ENCODE measurements at places on chromosomes 3 and 15. TPM values are rescaled to one million over a fixed set of nuclear protein-coding genes. Genes with fewer than 3 reads are reported as not detected.

GRCh38 chr3:64109438-64109837 lies 86.1 kb upstream of the PSMD6 start:
- DNase-seq: no peak

DNA sequence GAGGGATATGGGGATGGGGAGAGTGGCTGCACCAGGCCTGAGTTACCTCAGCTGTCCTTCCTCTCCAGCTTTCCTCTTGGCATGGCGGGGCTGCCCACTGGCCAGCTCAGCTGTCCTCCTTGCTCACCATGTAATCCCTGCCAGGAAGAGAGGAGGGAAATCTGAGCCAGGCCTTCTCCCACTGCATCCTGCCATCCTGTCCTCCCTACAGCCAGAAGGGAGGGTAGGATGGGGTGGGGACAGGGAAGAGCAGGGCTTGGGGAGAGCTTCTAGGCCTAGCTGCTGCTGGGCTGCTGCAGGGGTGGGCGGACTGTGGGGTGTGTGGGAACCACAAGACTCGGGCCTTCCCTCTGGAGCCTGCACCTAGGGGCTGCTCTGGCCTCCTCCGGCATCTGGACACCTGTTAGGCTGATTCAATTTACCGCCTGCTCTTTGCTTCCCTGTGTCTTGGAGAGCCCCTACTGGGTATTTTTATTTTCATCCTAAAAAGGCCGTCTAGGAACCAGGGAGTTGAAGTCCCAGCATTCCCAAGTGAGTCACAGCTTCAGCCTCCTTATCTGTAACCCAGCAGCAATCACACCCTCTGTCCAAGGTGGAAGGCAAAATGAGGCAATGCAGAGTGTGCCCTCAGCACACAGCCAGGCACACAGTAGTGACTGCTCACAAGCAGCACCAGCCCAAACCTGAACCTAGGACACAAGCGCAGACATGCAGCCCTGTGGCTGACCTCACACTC lies 13.1 kb upstream of the KY start:
- no peak for DNase-seq

Gene TIMP4
- not detected for polyA plus RNA-seq

GRCh38 chr15:96585484-96586386 lies 255.2 kb downstream of the NR2F2 start:
- DNase-seq: peak; percentile 40

Gene RBP2
- polyA plus RNA-seq: not detected

- no peak for DNase-seq
Observed at GRCh38 chr3:135154186-135154585, 359.1 kb downstream of the EPHB1 start.

DNA sequence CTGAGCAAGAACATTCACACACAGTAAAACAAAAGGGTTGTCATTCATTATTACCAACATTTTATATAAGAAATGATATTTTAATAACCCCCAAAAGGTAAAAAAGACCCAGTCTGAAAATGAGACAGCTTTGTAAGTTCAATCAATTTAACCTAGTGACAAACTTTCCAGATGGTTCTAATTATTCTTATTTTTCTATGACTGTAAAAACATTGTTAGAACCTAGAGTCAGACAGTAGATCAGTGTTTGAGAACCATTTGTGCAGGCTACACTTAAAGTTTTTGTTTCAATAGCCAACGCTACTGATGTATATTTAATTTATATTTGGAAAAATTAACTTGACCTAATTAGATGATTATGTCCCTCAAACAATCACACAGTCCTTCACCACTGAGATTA lies 708.4 kb upstream of the CBLB start:
- DNase-seq: no peak

GRCh38 chr3:51436998-51437639 lies 46.0 kb downstream of the RBM15B start:
- DNase-seq: no peak

GRCh38 chr15:41965441-41966413 lies 6.6 kb downstream of the EHD4 start:
- no peak for DNase-seq

- DNase-seq: peak; percentile 55
Observed at GRCh38 chr3:30693470-30694120, 87.2 kb downstream of the TGFBR2 start.

DNA sequence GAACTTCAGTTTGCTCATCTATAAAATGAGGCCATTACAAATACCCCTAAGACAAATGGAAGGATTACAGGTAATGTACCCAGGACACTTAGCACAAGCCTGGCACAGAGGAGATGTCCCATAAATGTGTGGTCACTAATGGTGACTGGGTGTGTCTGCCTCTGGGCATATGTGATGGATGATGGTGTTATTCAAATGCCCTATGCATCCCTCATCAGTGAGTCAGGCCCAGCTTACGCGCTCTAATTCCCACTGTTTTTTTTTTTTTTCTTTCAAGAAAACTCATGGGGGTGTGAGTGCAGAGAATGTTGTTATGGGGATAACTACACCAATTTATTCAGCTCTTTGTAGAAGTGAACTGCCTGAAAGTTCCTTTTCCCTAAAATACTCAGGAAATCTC lies 23.6 kb upstream of the KIF23 start:
- no peak for DNase-seq

DNA sequence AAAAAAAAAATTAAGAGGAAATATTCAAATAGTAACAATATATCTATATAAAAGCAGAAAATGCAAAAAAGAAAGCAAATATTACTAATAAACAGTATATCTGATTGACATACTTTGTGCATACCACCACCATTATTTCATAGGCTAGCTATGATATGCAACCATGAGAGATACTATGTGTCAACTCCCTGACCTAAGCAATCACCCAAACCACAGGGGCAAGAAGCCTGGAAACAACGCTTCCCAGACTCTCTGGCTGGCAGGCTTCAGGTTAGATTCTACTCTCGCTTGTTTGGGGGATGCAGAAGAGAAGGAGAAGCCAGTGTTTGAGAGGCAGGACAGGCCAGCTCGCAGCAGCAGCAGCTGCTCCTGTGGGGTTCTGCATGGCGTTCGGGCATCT lies 169.3 kb upstream of the TPM1 start:
- no peak for DNase-seq

DNA sequence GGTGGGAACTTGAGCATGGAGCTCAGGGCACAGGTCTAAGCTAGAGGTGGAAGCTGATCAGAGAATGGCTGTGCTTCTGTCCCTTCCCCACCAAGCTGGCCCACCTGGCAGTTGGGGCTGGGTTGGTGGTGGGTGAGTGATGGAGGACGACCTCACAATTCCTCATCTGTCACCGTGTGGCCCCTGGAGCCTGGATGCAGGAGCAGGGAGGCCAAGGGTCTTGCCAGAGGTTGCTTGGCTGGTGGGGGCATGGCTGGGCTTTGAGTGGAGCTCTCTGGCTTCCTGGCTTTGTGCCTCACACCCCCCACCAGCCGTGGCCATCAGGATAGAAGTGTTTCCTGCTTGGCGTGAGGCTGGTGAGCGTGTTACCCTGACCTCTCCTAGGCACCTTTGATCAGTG lies 36.0 kb downstream of the FBLN2 start:
- DNase-seq: no peak

- no peak for DNase-seq
Observed at GRCh38 chr15:67508407-67508806, 12.5 kb upstream of the C15orf61 start.

DNA sequence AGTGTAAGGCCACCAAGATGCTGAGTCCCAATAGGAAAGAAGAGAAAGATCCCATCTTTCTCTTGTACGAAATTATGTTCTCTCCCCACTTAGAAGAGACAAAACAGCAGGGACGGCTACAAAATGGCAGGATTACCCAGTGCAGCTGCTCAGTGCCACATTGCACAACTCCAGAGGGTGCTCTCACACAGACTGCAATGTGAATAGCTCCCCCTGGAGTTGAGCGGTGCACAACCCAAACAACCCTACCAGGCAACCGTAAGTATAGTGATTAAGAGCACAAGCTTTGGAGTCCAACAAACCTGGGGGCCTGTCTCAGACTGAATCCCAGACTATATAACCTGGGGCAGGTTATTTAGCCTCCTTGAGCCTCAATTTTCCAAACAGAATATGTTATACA lies 3.1 kb upstream of the BHLHE40 start:
- DNase-seq: peak; percentile 56

- no peak for DNase-seq
Observed at GRCh38 chr3:148205977-148206376, 491.7 kb upstream of the AGTR1 start.

Gene CCR9
- not detected for polyA plus RNA-seq

GRCh38 chr3:10273702-10274305 lies 18.9 kb downstream of the GHRL start:
- no peak for DNase-seq

Gene RYK
- 36.2 TPM for polyA plus RNA-seq

- DNase-seq: no peak
Observed at GRCh38 chr15:95298729-95299128, 1031.8 kb upstream of the NR2F2 start.

Gene PRR23A
- polyA plus RNA-seq: not detected

GRCh38 chr3:114308830-114309229 lies 15.0 kb downstream of the TIGIT start:
- DNase-seq: no peak

- DNase-seq: peak; percentile 20
Observed at GRCh38 chr15:52680041-52680391, 828 bp upstream of the ATOSA start.

GRCh38 chr15:30943654-30944335 lies 40.1 kb downstream of the FAN1 start:
- no peak for DNase-seq

DNA sequence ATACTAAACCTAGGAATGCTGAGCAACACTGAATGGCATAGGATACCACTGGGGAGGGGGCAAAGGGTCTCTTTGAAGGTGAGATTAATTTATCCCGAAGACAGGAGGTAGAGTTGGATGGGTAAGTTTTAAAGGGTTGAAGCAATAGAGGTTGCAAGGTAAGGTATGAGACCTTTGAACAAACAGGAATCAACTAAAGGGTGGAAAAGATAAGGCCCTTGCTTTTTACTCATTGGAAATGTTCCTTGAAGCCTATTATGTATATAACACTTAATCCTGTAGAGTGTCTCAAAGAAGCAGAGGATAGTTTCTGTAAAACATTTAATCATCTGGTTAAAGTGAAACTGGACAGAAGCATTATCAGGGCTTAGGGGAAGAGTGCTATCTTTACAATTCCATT lies 5.7 kb downstream of the ABHD5 start:
- no peak for DNase-seq

DNA sequence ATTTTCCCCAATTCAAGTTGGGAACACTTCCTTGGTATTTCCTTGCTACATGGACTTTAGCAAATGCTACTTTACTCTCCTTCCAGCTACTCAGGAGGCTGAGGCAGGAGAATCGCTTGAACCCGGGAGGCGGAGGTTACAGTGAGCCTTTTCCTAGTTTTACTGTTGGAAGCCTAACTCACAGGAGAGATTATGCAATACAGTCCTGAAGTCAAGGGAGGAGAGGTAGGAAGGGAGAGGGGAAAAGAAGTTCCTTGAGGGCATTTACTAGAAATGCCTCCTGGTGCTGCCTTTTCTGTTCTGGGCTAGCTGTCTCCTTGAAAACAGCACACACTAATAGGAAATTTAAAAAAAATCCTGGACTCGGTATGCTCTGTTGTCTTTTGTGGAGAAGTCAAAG lies 6.2 kb downstream of the HHLA2 start:
- no peak for DNase-seq

DNA sequence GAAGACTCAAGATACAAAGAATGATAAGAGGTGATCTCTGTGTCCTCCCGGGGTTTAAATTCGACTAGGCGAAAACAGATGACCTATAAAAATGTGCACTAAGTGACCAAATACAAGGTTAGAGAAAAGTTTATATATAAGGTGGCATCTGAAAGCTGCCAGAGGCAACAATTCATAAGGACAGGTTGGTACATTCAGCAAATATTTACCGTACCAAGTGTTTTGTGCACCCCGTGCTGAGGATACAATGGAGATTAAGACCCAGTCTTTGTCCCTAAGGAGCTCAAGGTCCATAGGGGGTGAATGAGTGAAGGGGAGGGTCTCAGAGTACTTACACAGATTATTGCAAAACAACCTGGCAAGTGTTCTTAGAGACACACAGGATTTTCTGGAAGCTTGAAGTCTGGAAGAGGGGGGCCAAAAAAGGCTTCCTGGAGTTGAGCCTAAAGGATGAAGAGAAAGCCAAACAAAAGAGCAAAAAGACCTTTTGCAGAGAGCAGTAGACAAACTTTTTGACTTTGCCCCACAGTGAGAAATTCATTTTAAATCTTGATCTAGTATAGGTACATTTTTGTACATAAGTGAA lies 71.4 kb upstream of the LRIG1 start:
- DNase-seq: no peak

Gene PRR20G
- polyA plus RNA-seq: not detected

DNA sequence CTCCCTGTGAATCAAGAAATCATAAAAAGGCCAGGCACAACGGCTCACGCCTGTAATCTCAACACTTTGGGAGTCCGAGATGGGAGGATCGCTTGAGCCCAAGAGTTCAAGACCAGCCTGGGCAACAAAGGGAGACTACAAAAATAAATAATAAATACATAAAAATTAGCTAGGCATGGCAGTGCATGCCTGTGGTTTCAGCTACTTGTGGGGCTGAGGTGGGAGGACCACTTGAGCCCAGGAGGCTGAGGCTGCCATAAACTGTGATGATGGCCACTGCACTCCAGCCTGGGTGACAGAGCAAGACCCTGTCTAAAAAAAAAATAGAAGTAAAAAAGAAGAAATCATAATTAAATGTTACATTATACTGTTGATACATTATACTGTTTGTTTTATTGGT lies 28.0 kb upstream of the DCUN1D1 start:
- DNase-seq: no peak

DNA sequence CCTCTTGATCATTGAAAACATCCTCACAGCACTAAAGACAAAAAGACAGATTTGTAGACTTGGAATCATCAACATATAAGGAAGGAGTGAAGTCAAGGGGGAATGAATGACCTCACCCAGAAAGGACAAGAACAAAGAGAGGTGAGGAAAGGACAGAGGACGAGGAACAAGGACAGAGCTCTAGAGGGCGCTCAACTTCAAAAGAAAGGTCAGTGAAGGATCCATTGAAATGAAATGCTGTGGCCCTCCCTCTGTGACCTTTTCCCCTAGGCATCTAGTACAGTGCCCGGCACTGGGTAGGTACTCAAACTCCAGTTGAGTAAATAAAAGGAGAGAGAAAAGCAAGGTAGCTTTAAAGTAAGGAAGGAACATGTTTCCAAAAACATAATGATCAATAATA lies 2.6 kb downstream of the ATP8B4 start:
- DNase-seq: no peak

GRCh38 chr3:70863049-70863448 lies 550.6 kb upstream of the MDFIC2 start:
- DNase-seq: no peak

DNA sequence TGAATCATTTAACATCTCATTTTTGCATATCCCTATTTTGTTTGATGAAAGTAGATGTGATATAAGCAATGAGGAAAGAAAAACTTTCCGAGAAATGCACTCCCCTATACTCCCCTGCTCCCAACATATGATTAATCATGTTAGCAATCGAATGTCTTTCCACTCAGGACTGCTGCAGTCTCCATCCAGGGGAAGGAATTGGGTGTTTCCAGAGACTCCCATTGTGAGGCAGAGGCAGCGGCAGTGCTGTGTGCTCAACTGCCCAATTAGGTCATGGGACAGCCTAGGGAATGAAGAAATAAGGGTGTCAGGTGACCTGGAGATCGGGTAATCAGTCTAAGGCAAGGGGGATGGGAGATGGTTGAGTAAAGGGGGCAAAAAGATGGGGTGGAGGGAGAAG lies 268.6 kb upstream of the MEIS2 start:
- no peak for DNase-seq

Gene GOLGA8J
- polyA plus RNA-seq: not detected

GRCh38 chr3:46669191-46669999 lies 24.1 kb downstream of the ALS2CL start:
- DNase-seq: peak; percentile 8

GRCh38 chr3:186381424-186382216 lies 19.6 kb upstream of the DGKG start:
- DNase-seq: no peak

Gene NRROS
- 0.19 TPM for polyA plus RNA-seq

GRCh38 chr3:49602049-49602554 lies 47.8 kb downstream of the BSN start:
- DNase-seq: no peak
